NCI-H1105 (cell line): ENCODE measurements at places on chromosomes 2 and 18.

DNA sequence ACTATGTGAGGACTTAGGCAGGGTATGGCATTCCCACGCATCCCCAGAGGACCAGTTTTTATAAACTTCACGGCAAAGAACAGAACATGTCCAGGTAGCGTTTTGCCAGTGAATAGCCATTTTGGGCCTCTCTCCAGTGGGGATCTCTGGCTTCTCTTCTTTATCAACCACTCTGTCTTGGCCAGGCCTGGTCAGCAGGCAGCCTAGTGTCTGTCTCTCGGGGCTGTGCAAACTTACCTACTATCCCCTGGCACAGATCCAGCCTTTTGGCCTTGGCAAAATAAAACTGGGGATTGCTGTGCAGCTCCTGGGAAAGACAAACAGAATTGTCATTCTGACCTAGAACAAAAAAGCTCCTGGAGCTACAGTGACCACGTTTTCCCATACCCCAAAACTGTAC is 14.5 kb downstream of the CAPN14 start:
- no peak for DNase-seq

DNA sequence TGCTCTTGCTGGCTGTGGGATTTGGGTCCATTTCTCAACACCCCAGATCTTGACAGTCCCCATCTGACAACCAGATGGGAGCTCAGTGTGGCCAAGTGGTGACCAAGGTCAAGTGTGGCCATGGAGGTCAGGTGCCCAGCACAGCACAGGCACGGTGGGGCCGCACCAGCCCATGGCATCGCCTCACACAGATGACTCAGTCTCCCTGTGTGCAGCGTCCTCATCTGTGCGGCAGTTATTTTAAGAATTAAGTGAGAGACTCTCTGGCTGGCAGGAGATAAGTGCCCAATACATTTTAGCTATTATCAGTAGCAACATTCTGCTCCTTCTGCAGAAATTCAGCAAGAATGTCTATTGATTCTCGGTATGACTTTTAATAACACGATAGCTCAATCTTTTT is 167.2 kb downstream of the DDX1 start:
- DNase-seq, result no peak

- peak; percentile 78 for DNase-seq
These were observed 44.3 kb upstream of the ZDBF2 start for GRCh38 chr2:206230060-206230762.

- DNase-seq, result peak; percentile 35
These were observed 26.4 kb upstream of the MSTN start for GRCh38 chr2:190088917-190089316.

DNA sequence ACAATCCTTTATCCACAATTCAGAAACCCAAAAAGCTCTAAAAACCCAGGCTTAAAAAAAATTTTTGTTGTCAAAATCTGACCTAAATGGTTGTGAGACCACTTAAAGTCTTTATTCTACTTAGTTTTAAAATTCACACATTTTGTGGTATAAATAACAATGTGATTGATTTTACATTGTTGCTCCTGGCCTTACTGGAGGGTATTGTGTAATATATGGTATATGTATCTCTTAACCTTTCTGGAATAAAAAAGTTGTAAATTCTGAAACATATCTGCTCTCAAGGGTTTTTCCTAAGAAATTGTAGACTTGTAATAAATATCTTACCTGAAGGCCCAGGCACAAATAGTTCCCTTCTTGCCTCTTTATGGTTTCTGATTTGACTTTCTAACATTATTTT is 73.3 kb upstream of the PNPT1 start:
- DNase-seq, result no peak

DNA sequence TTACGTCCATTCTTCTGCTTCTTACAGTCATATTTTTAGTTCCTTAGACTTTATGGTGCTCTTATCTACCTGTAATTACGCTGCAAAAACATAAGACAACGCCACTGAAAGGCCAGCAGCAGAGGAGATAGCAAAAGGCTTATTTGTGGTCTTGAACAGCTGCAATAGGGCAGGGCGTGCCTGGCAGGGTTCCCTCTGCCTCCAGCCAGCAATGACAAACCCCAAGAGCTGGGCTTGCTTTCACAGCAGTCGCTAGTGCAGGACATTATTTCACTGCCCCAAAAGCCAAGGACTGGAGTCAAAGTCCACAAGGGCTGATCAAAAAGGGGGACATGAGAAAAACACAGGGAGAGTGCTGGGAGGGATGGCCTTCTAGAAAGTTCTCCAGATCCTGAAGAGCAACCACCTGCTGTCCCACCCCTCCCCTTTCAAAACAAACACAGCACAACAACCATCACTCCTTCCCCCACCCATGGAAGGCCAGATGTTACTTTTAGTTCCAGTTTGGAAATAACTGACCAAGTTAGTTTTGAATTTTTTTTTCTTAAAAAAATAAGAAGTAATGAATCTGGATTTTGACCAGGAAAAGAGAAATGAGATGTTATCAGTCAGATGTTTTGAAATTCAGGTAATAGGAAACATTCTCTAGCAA is 127.8 kb downstream of the RBMS1 start:
- no peak for DNase-seq

GRCh38 chr2:174334781-174335251 is at the start of gene SP9:
TSS of gene SP9 (plus strand) at chr2:174334954. CDS start at chr2:174335093, 139 bp downstream.
- peak; percentile 75 for DNase-seq

GRCh38 chr2:96138179-96139145 is at the start of gene ASTL:
TSS of gene ASTL (minus strand) at chr2:96138502. CDS start at chr2:96138436, 66 bp downstream.
- DNase-seq, result peak; percentile 82

GRCh38 chr2:183859129-183859528 is 734.9 kb downstream of the NUP35 start:
- no peak for DNase-seq

- no peak for DNase-seq
These were observed 108.7 kb downstream of the UXS1 start for GRCh38 chr2:106085181-106085940.

GRCh38 chr2:96320728-96321622 is 4.1 kb upstream of the ITPRIPL1 start:
- DNase-seq, result no peak

GRCh38 chr2:170006587-170007325 is 171.2 kb upstream of the MYO3B start:
- no peak for DNase-seq

DNA sequence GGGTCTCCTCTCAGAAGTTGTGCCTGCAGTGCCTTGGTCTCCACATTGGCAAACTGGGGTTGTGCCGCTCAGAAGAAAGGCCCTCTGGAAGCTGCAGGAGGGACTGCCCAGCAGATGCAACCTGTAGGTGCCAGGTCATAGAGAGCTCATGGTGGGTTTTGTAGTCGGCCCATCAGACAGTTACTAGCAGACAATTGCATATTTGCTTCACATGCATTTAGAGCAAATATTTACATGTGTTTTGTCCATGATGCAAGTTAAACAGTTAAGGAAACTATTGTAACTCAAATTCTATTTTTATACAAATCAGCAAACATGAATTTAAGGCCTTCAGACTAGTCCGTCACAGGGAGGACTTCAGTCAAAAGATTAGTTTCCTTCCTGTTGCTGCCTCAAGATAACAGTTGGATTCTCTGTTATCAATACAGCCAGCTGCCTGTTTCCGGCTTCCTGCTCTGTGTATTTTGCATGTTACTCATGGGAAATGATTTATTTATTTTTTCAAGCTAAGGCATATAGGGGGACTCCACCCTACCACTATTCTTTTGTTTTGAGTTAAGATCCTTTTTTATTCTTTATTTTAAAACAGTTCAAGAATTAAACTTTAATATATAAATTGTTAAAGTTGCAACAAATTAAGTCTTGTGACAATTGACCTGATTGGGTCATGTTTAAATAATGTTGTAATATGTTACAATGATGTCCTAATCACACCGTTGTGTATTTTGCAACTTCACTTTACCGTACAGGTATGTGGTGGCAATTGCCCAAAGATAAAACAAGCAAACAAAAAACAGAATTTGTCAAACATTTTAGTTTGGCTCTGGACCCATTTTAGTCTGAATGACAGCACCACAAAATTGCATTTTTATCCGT is 133.5 kb downstream of the SPTBN1 start:
- DNase-seq, result no peak

GRCh38 chr2:88659538-88659915 is 31.9 kb upstream of the RPIA start:
- no peak for DNase-seq

DNA sequence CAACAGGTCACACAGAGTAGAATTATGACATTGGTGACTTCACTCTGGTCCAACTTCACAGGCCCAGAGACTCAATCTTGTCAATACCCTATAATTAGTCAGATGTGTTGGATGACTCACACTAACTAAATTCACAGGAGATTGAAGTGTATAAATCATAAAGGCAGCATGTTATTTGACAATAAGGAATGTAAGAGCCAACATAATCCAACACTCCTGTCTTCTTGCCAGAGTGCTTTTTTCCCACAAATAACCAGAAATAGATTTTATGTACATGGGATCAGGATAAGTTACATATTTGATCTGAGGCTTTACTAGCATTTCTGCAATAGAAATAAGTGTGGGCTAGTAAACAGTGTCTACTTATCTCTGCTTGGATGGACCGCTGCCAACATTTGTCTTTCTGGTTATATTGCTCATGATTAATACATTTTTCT is 42.2 kb upstream of the ZSWIM2 start:
- no peak for DNase-seq

- no peak for DNase-seq
These were observed 8.3 kb upstream of the CASP10 start for GRCh38 chr2:201174687-201175086.

DNA sequence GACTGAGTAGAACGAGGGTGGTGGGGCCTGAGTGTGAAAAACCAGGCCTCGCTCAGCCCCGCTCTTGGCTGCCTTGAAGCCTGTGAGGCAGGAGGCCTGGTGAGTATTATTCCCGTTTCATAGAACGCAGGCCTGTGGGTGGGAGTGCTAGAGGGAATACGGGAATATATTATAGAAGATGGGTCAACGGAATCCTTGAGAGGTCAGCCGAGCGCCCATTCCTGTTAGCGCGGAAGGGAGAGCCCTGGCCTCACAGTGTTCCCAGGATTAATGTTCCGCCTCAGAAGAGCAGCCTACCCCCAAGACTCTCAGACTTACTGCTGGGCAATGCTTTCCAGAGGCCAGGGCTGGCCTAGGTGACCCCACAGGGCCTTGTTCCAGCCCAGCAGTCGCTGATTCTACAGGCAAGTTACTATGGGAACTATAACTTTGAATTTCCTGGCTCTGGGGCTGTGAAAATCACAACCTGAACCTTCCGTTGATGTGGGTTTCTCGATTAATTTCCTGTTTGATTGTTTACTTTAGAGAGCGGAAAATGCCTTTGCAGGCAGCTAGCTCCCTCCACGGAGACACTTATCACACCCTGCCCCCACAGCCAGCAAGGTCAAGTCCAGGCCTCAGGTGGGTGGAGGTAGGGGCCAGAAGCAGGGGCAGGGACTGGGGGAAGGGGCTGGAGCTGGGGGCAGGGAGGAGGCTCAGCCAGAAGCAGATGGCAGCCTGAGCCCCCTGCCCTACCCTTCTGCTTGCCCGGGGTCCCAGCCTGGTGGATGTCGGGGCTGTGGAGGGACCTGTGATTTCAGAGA is 108.3 kb downstream of the SMAD7 start:
- DNase-seq, result no peak

- no peak for DNase-seq
These were observed 79.1 kb upstream of the FMNL2 start for GRCh38 chr2:152255918-152256317.

DNA sequence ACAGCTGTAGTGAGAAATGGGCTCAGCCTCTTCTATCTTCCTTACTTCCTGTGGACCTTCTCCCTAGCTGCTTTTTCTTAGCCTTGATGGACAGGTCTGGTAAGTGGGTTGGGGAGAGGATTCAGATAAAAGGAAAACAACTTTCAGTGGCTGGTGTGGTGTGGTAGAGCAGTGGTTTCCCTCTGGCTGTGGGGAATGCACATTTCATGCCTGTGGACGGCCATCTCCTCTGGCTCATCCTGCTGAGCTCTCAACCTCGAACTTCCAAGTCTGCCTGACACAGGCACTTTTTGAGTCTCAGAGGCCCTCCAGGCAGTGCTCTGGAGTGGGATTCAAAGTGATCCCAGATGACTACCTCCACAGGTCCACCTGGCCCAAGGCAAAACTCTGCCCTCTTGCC is 38.6 kb upstream of the ACADL start:
- no peak for DNase-seq

DNA sequence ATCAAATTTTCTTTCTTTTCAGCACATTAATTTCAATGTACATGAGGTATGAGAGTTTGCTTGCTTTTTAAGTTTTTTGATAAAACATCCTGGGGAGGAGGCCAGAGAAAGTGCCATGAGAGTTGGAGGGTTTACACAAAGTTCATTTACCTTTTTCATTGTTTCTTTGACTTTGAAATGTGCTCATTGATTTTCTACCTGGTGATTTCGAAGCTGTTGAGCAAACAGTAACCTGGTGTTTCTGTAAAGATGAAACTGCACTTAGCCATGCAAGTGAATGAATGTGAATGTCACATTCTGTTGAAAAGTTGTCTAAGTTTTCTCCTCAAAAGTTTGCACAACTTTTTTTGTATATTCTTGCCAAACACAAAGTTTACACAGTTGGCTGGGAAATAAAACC is 797.0 kb downstream of the METTL4 start:
- DNase-seq, result no peak

- no peak for DNase-seq
These were observed 86.1 kb downstream of the MSH2 start for GRCh38 chr2:47488870-47489584.

DNA sequence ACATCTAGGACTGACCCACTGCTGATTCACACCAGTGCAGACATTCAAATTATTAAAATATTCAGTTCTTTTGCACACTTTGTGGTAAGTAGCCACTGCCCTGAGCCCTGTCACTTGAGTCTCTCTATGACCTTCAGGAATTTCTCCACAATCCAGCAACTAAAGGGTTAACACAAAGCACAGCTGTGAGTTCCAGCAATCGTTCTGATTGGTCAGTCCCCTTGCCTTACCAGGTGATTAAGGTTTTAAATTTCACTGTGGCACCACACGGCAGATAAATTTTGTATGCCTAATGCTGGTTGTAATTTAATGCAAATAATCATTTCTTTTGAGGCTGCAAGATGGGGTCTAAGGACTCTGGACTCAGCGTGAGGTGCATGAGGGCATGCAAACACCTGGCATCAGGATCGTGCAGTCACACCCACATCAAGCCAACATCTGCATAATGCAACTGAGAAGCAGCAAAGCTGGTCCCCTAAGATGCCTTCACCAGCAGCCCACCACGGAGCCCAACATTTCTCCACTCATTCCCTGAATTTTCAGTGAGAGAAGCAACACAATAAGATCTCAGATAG is 36.6 kb downstream of the SLC14A1 start:
- no peak for DNase-seq

- no peak for DNase-seq
These were observed 102.6 kb upstream of the SLC38A11 start for GRCh38 chr2:165057931-165058330.

DNA sequence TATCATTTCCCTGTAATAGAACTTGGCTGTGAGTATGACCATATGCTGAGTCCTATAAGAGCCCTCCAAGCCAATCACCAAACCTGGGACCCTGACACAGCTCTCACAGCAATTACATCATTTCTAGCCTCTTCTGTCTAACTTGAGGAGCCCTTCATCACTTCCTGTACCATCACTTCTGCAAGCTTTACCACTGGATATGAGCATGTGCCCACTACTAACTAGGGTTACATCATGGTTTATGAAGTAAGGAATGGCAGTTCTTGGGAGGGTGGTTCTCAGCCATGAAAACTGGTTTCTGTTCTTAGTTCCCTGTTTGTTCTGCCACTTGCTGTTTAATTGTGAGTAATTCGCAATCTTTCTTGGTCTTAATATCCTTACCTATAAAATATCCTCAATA is 31.0 kb upstream of the EPB41L3 start:
- DNase-seq, result no peak
